ENCODE measurements at places on chromosomes 3 and 15.

DNA sequence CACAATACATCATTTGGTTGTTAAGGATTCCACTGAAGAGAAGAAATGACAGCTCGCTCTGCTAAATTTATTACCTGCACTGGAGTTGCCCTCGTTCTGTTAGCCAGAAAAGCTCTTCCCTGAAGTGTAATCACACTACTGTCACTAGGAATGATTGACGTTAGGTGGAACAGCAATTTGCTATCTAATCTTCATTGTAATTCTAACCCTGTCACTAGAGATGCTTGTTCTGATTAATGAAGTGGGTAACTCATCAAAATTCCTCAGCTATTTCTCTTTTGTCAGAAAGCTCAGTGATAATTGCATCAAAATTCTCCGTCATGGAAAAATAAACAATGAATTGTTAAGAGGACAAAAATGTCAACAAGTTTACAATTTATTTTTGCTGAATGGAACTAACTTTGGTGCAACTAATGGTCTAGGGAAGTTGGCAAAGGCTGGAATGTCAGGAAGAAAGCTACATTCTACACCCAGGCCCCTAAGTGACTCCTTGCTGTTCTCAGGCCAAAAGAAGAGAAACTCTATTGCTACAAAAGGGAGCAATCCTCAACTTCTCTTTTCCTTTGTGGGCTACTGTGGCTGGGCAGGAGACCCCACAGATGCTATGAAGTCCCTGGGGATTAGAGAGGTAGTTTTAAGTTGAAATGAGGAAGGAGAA lies 34.1 kb downstream of the CCDC191 start:
- no peak for DNase-seq

DNA sequence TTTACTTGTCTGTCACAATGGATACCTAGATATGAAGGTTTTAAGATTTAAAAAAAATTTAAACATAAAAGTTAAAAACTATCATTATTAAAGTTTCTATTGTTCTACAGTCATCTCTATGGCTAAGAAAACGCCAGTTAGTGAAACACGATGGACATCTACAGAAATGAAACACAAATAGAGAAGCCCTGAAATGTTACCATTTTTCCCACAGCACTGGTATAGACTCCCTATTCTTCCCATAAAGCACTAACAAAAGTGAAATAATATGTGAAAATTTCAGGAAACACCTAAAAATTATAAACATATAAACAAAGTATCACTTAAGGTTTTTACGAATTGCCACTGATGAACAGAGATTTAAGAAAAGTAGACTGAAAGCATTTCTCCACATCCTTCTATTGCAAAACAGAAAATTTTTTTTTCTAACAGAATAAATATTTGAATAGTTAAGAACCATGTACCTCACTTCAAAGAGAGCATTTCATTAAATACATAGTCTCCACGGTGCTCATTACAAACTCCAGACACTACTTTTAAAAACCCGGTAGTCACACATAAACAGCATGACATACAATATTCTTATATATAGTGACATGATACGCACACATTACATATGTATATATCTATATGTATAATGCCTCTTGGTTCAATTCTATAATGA lies 7.1 kb upstream of the NEK10 start:
- no peak for DNase-seq

GRCh38 chr3:22007368-22007767 lies 256.4 kb upstream of the ZNF385D start:
- DNase-seq = no peak

DNA sequence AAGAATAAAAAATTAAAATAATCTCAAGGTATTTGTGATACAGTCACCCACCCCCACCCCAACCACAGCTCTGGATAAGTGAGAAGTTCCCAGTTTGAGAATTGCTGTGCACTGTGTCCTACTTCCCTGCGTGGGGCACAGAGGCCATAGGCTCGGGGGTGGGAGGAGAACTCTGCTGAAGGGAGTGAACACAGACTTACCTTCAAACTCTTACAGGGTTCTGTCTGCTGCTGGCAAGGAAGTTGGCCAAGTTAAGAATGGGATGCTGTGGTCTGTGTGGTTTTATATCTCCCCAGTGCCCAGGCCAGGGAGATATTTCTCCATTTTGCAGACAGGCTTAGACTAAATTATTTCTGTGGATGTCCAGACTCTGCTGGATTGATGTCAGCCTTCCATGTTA lies 37.6 kb downstream of the SPTSSB start:
- no peak for DNase-seq

DNA sequence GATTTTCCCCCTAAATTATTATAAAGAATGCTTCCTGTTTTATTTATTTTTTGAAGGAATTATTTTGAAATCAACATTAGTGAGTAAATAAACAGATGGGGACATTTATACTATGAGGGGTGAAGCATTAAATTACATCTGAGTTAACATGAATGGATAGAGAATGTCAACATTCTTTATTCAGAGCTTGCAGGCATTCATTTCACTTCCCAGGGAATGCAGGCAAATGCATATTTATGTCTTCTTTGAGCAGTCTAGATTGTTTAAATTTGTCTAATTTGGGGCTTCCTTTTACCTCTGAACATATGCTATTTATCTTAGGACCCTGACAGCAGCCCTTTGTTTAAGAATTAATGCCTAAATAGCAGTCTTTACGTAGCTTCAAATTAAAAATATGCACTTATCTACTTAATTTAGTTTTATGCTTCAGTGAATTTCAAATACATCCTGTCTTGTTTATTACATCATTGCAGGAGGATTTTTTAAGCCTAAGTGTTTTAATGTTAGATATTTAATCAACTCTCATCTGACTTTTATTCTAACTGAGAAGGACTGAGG lies 630.5 kb upstream of the LMCD1 start:
- no peak for DNase-seq

GRCh38 chr3:70970952-70971351 lies 612.6 kb downstream of the FOXP1 start:
- no peak for DNase-seq

- peak; percentile 84 for DNase-seq
Observed at GRCh38 chr3:114809668-114810413, 337.2 kb downstream of the ZBTB20 start.

GRCh38 chr3:54888873-54889272 lies 39.0 kb downstream of the LRTM1 start:
- DNase-seq = no peak

DNA sequence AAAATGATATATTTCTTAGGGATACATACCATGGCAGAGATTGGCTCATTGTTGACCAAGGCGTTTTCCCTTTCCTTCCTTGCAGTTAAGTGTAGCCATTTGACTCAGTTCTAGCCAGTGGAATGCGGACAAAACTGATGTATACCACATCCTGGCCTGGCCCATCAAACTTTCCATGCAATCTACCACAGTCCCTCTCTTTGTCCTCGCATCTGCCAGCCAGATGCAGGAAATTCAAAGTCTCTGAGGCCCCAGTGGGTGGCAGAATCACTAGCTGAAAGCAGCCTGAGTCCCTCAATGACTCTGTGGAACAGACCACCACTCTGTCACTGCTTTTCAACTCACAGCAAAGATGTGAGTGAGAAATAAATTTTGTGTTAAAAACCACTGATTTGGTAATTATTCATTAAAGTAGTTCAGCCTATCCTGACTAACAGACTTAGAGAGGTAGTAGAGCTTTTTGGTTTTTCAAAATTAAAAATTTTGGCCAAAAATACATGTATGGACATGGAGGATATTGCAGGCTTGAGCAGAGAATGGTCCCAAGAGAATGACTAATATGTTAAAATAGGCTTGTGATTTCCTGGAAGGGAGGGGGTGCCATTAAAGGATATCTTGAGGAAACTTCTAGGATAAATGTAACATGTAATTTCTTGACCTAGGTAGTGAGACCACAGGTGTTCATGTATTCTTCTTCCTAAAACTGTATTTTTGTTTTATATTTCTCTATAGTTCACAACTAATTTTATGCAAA lies 10.9 kb downstream of the LRRFIP2 start:
- DNase-seq = peak; percentile 64

DNA sequence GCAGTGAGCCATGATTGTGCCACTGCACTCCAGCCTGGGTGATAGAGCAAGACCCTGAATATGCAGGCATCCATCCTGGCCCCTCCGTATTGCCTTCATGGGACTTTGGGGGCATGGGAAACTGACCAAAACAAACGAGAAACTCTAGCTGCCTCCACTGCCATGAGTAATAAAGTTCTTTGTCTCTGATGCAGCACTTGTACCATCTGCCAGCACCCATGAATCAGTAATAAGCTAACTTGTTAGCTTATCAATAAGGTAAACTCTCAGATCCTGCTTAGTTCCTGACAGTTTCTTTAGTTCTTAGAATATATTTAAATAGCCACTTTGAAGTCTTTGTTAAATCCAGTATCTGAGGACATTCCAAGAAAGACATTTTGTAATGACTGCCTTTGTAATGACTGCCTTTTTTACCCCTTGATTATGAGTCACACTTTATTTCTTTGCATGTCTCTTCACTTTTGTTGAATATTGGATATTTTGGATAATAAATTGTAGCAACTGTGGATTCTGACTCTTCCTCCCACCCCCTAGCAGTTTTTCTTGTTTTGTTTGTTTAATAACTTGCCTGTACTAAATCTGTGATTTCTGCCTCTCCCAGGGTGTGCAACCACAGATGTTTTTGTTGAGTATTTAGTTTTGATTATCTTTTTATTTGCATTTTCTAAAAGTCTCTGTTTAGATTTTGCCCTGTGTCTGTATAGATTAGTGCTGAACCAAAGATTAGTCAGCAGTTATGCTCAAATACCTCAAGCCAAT lies 136.9 kb downstream of the HCN4 start:
- DNase-seq = no peak

DNA sequence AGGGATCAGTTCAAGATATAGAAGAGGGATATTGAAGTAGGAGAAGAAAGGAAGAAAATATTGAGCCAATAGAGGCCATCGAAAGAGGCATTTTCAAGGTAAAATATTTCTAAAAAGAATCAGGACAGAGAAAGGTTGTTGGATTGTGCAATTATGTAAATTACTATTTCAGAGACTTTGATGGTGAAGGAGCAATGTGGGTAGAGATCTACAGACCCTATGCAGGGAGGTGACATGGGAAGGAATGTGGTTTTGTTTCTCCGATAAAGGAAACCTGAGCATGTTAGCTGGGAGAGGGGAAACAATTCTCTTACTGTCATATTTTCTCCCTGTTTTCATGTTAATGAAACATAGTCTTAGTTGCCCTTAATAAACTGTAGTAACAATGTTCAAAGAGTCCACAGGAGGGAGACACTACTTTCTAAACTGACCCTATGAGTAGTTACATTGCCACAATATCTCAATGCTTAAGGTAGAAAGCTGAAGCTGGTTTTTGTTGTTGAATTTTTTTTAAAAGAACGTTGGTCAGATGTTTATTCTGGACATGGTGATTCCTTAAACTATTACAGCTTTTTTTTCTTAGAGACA lies 133.3 kb downstream of the GRM7 start:
- DNase-seq = peak; percentile 23

DNA sequence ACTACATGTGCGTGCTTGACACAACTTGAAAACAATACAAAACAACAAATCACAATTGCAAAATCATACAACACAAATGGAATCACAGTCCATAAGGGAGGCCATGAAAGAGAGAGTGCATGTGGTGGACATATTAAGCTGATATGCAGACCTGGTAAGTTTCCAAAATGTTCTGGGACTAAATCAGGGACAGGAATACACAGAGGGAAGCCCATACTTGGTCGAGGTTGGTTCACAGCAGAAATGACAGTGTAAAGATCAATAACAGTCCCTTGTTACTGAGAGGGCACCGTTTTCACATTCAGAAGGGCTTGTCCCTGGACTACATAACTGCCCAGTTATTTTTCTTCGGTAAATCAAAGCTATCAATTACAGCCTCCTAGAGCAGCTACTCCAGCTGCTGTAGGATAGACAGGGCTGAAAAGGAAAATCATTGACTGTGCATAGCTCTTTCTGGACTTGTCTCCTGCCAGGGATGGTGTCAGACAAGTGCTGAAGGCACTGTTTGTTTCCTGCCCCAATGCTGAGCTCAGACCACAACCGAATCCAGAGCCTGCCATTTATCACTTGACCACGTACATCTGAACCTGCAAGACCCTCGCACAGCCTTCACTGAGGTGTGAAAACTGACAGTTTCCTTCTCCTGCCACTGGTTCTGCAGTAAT lies 79.5 kb upstream of the KCNMB2 start:
- DNase-seq = peak; percentile 57

DNA sequence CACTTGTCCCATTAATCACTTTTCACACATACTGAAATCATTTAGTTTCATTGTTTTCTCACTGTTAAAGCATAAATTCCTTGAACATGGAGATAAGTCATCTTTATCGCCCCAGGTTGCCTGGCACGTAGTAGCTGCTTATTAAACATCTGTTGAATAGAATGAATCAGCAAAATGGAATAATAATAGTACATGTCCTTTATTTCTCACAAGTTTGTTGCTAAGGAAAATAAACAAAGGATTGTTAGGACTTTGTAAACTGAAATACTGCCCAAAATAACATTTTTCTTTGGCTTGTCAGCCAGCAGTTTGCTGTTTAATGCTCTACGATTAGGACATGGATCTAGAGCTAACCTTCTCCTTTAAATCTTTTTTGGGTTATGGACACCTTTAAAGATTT lies 17.9 kb downstream of the SLC35A5 start:
- DNase-seq = no peak

GRCh38 chr3:143736205-143736997 lies 111.9 kb downstream of the SLC9A9 start:
- no peak for DNase-seq

DNA sequence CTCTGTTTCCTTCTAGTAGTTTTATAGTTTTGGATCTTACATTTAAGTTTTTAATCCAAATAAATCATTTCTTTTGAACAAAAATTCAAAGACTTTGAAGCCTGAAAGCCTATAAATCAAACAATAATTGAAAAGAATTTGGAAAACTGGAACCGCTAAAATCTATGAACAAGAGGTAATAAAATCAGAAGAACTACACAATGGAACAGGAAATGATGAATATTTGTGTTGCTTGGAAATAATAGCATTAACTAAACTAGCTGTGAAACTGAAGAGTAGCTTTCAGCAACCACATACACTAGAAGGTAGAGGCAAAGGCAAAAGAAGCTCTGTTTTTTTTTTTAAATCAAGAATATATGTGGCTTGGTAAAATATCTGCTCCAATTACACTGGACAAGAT lies 147.9 kb upstream of the ABI3BP start:
- DNase-seq = no peak

GRCh38 chr3:64266065-64266931 lies 41.0 kb upstream of the PRICKLE2 start:
- no peak for DNase-seq

DNA sequence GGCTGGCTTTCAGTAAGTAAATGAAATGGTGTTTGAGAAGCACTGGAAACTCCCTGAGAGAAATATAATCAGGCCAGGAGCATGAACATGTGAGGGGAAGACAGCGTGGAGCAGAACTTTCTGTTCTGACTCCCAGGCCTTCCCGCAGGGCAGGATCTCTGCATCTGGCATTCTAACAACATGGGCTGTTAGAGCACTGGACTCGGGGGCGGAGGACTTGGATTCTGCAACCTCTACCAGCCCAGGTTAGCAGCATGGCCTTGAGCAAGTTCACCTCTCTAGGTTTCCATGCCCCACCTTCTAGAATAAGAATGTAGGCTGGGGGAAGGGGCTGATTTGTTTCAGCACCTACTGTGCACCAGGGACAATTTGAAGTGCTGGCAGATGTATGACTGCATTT lies 12.5 kb upstream of the BFSP2 start:
- no peak for DNase-seq

GRCh38 chr3:128446821-128447220 lies 19.9 kb downstream of the DNAJB8 start:
- DNase-seq = no peak

- no peak for DNase-seq
Observed at GRCh38 chr3:54832876-54833275, 95.0 kb downstream of the LRTM1 start.

Measured in GM12865 (cell line).